NCI-H460 (cell line): ENCODE measurements at places on chromosomes 1 and 21. TPM values are rescaled to one million over a fixed set of nuclear protein-coding genes. Genes with fewer than 3 reads are reported as not detected.

GRCh38 chr1:71088645-71089287 is 7.9 kb upstream of the ZRANB2 start:
- DNase-seq = no peak

GRCh38 chr1:82160036-82160435 is 359.3 kb downstream of the ADGRL2 start:
- no peak for DNase-seq

DNA sequence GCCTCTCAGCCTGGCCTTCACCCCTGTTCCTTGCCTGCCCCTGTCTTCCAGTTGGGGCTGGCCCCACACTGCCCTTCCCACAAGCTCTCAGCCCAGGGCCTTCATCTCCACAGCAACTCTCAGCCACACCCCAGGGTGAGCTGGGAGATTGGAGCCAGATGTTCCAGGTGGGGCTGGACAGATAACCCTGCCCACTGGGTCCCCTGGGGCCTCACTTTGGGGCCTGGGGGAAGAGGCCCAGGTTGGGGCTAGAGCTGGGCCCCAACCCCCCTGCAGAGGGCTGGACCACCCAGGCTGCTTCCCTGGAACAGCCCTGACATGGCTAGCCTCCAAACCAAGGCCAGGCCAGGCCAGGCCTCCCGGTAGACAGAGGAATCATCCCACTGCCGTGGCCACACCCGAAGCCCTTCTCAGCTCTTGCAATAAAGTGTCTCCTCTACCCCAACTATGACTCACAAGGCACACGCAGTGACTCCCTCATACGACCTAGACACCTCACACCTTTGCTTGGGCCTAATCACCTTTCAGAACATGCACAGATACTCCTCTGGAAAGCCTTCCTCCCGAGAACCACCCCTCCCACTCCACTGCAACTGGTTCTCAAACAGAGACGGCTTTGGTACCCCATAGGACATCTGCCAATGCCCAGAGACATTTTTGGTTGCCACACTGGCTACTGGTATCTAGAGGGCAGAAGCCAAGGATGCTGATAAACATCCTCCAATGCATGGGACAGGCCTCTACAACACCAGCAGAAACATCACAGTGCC is 22.2 kb downstream of the SLC2A1 start:
- DNase-seq = peak; percentile 61

- DNase-seq = no peak
Measured at GRCh38 chr1:39859859-39860812, 23.2 kb downstream of the TRIT1 start.

- DNase-seq = no peak
Measured at GRCh38 chr1:169689395-169689794, 22.0 kb downstream of the SELL start.

GRCh38 chr1:64196074-64196870 is 7.2 kb upstream of the UBE2U start:
- no peak for DNase-seq

DNA sequence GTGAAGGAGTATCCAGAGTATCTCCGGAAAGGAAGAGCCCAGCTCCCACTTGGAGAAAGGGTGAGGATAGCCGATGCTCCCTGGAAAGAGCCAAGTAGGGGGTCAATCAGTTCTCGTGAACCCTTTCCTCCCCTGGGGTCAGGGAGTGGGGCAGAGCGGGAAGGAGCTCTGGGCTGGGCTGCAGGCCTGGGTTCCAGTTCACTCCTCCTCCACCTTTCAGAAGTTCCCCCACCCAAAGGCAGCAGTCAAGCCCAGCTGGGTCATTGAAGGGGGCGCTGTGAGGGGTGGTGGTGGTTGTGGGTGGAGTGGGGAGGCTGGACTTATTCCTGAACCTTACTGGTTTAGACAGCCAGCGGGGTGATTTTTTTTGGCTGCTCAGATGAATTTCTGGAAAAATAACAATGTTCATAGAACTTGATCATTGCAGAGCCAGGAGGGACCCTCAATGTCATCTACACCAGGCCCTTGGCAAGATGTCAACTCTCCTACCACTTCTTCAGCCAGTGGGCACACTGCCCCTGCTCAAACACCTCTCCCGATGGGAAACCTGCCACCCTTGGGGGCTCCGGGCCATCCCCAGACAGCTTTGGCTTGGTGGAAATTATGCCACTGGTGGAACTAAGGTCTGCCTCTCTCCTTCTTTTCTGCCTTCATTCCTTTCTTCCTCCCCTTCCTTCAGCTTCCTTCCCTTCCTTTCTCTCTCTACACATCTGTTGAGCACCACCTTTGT is 235.8 kb downstream of the TRABD2B start:
- DNase-seq = no peak

GRCh38 chr1:232184561-232185530 is 445.1 kb downstream of the SIPA1L2 start:
- no peak for DNase-seq

- DNase-seq = no peak
Measured at GRCh38 chr1:211951856-211952255, 83.5 kb downstream of the INTS7 start.

DNA sequence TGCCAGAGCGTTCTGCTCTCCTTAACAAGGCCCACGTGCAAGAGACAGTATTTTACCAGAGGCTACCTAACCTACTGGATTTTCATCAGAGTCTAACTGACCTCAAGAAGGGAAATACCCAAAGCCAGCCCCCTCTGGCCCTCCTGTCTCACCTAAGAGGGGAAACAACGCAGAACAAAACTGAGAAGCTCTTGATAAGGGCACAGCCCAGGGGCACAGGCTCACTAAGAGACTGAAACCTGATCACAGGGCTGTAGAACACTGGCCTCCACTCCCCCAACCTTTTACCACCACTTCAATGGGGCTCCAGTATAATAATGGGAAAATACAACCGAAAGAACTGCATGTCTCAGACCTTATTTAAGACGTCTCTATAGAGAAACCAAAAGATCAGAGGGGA is 449.5 kb upstream of the CAMK1G start:
- DNase-seq = no peak

- DNase-seq = no peak
Measured at GRCh38 chr1:40059338-40059959, 18.9 kb downstream of the CAP1 start.

GRCh38 chr1:226710501-226710900 is 28.6 kb downstream of the ITPKB start:
- no peak for DNase-seq

NUP210L gene
- 0.02 TPM in 1 of 2 replicates, not detected in the other for total RNA-seq

OR2L13 gene
- total RNA-seq = not detected in 2 replicates

ATP6V1G3 gene
- not detected in 2 replicates for total RNA-seq

LCK gene
- total RNA-seq = not detected in 2 replicates

RBP7 gene
- total RNA-seq = 0.49 and 0.62 TPM in 2 replicates

SMCP gene
- total RNA-seq = not detected in 2 replicates
